ENCODE measurements at places on chromosomes 1 and 21.

DNA sequence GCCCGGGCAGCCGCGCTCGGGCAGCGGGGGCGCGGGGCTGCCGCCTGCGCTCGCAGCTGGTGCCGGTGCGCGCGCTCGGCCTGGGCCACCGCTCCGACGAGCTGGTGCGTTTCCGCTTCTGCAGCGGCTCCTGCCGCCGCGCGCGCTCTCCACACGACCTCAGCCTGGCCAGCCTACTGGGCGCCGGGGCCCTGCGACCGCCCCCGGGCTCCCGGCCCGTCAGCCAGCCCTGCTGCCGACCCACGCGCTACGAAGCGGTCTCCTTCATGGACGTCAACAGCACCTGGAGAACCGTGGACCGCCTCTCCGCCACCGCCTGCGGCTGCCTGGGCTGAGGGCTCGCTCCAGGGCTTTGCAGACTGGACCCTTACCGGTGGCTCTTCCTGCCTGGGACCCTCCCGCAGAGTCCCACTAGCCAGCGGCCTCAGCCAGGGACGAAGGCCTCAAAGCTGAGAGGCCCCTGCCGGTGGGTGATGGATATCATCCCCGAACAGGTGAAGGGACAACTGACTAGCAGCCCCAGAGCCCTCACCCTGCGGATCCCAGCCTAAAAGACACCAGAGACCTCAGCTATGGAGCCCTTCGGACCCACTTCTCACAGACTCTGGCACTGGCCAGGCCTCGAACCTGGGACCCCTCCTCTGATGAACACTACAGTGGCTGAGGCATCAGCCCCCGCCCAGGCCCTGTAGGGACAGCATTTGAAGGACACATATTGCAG, 3.0 kb downstream of the ARTN start:
- peaks cover 7% of the 10 kb centered on the region for H3K36me3 ChIP-seq
- H3K4me3 ChIP-seq = peak overlapping the region; percentile 70
- H3K27me3 ChIP-seq = no peaks in the 10 kb centered on the region
- H3K4me1 ChIP-seq = peaks cover 48% of the 10 kb centered on the region
- no peak for DNase-seq

- no peak for DNase-seq
- no peaks in the 10 kb centered on the region for H3K27me3 ChIP-seq
- no peak overlapping the region for H3K27ac ChIP-seq
- H3K4me1 ChIP-seq = peaks cover 23% of the 10 kb centered on the region
- no peak overlapping the region for H3K4me3 ChIP-seq
Observed at GRCh38 chr1:155069551-155070157, 6.1 kb downstream of the EFNA4 start.

- peaks cover 5% of the 10 kb centered on the region for H3K36me3 ChIP-seq
- H3K4me1 ChIP-seq = peaks cover 10% of the 10 kb centered on the region
- H3K27ac ChIP-seq = no peak overlapping the region
- no peaks in the 10 kb centered on the region for H3K27me3 ChIP-seq
Observed at GRCh38 chr1:211580303-211580687, 1.3 kb upstream of the SLC30A1 start.

DNA sequence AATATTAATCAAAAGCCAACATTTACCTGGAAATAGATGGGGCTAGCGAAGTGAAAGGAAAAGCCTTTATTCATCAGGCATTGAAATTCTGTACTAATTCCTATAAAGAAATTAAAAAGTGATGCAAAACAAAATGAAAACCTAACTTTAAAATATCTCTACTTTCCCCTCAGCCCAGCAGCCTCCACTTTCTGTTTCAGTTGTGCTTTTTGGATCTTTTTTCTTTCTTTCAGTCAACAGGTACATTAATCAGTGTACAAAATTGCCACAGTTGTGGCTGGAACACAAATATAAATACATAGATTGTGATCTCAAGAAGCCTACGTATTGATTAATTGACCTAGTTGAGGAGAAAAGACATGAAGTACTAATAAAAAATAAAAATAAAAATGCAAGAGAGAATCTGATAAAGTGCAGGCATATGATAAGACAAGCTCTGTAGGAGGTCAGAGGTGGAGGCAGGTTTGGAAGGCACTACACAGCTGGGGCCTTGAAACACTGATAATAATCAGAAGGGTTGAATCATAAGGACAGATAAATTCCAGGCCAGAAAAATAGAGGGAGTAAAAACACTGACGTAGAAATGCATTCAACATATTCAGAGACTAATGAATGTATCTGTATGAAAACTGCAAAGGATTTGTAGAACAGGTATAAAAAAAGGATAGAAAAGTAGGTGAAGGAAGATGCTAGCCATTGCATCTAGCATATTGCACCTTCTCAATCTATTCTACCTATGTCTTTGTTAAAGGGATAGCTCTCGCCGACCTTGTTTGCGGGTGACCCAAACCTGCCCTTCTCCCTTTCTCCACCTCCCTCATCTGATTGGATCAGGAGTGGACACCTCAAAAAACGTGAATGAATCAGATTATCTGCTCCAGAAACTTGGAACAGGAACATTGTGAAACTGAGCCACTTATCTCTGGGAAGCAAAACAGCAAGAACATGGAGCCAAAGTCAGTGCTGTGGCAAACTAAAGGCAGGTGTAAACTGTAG, 607.8 kb upstream of the ADGRL2 start:
- no peaks in the 10 kb centered on the region for H3K27me3 ChIP-seq
- DNase-seq = no peak
- H3K27ac ChIP-seq = no peak overlapping the region
- no peaks in the 10 kb centered on the region for H3K4me1 ChIP-seq
- no peaks in the 10 kb centered on the region for H3K36me3 ChIP-seq
- no peak overlapping the region for H3K4me3 ChIP-seq

DNA sequence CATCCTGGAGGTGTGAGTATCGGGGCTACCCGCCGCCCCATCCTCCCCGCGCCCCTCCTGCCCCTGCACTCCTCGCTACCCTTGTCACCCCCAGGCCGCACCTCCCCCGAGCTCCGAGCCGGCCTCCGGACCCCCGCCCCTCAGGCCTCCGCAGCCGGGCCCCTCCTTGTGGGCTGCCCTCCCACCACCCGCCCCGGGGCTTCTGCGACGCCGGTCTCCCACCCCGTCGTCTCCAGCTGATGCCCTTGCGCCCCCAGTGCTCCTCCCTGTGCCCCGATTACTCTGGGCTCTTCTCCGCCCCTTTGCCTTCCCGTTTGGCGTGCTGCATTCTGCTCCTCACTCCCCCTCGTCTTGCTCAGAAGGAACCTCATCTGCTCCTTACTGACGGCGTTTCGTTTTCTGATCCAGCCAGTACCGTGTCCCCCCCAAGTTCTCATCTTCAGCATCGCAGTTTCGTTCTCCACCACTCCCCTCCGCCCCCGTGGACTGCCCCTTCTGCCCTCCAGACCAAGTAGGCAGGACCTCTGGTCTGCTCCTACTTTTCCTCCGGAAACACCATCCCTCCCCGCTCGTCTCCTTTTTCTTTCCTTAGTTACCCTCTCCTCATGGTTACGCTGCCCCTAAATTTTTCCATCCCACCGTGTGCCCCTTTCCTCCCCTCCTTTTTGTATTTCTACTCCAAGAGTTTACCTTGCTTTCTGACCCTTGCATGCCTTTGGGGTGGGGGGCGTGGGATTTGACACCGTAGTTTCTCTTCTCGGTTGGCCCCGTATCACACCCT, 841 bp downstream of the SNX27 start:
- H3K4me3 ChIP-seq = peak overlapping the region; percentile 91
- no peaks in the 10 kb centered on the region for H3K27me3 ChIP-seq
- peak overlapping the region; percentile 4 for H3K27ac ChIP-seq

GRCh38 chr1:160807738-160808137, 11.8 kb downstream of the LY9 start:
- no peaks in the 10 kb centered on the region for H3K36me3 ChIP-seq
- DNase-seq = no peak
- H3K27ac ChIP-seq = no peak overlapping the region
- H3K4me3 ChIP-seq = no peak overlapping the region
- peaks cover 6% of the 10 kb centered on the region for H3K4me1 ChIP-seq
- H3K27me3 ChIP-seq = no peaks in the 10 kb centered on the region

DNA sequence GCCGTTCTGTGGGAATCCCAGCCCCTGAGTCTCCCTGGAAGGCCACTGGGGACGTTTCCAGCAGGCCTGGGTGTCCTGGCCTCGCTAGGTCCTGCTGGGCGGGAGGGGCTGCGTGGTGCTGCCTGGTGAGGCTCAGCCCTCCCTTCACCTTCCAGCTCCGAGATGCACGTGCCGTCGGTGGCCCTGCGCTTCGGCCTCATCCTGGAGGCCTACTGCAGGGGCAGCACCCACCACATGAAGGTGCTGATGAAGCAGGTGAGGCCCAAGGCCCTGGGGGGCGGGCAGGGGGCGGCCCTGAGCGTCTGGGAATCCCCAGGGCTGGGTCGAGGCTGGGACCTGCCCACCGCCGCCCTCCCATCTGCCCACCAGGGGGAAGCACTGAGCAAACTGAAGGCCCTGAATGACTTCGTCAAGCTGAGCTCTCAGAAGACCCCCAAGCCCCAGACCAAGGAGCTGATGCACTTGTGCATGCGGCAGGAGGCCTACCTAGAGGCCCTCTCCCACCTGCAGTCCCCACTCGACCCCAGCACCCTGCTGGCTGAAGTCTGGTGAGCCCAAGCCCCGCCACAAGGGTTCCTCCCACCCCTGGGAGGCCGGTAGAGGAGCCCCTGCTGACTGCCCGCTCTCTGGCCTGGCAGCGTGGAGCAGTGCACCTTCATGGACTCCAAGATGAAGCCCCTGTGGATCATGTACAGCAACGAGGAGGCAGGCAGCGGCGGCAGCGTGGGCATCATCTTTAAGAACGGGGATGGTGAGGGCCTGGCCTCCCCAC, 70.3 kb downstream of the PIK3CD start:
- H3K4me1 ChIP-seq = peaks cover 23% of the 10 kb centered on the region
- DNase-seq = no peak
- no peaks in the 10 kb centered on the region for H3K27me3 ChIP-seq
- H3K36me3 ChIP-seq = peaks cover 20% of the 10 kb centered on the region
- H3K27ac ChIP-seq = peak overlapping the region; percentile 26
- no peak overlapping the region for H3K4me3 ChIP-seq

DNA sequence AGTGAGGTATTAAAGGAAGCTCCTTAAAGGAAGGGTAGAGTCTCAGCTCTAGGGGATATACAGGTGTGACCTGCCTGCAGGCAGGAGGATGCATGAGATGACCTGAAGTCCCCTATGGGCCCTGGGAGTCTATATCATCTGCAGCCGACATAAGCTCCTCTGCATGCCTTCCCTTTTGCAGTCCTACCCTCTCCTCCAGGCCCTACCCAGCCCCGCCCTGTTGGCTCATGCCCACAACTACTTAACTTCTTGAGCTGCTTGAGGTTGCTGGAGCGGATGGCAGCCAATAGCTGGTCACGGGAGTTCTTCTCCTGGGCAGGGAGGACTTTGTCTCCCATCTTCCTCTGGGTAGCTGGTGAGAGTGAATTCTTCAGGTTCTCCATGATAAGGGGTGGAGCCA, 10.3 kb downstream of the SHISA4 start:
- H3K4me1 ChIP-seq = peaks cover 23% of the 10 kb centered on the region
- no peak overlapping the region for H3K4me3 ChIP-seq
- no peaks in the 10 kb centered on the region for H3K27me3 ChIP-seq
- H3K36me3 ChIP-seq = no peaks in the 10 kb centered on the region
- H3K27ac ChIP-seq = no peak overlapping the region

DNA sequence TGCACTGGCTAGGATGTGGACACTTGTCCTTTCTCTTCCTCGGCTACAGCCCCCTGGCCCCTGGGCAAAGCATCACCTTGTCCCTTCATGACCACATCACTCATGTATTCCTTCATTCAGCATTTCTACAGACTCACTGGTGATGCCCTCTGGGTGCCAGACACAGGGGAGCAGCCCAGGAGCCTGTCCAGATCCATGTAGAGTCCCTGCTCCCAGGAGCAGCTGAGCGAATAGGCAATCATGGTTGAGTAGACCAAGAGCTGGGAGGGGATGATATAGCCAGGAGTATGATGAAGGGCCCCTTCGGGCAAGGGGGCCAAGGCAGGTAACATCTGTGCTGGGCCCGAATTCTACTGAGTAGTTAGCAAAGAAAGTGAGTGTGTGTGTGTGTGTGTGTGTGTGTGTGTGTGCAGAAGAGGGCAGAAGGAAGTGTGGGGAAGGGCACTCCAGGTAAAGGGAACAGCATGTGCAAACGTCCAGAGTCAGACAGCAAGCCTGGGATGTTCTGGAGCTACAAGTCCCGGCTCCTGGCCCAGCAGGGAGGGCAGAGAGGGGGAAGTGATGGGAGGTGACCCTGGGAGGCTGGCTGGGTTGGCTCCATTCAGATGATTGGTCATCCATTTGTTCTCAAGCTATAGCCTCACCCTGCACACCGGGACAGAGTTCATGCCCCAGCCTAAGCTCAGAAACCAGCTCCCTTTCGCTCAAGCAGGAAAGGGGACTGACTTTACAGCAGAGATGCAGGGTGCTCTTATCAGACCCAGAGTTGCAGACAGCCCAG, 21.0 kb upstream of the PIK3CD start:
- no peaks in the 10 kb centered on the region for H3K36me3 ChIP-seq
- no peak for DNase-seq
- peaks cover 11% of the 10 kb centered on the region for H3K4me1 ChIP-seq
- no peak overlapping the region for H3K4me3 ChIP-seq
- H3K27me3 ChIP-seq = peaks cover 5% of the 10 kb centered on the region
- H3K27ac ChIP-seq = no peak overlapping the region

DNA sequence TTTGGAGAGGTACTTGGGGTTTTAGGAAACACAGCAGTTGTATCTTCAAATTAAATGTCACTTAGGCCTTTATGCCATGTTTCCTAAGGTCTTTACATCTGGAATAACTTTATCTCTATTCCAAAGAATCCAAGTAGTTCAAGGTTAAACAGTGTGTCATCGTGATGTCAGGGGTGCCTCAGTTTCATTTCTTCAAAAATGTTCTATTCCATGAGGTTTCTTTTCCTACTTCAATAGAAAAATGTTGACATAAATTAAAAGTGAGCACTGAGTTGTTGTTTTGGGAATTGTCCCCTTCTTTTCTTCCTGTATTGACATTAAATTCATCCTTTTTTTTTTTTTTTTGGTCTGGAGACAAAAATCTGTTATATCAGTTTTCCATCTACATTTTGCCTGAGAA, 160.6 kb upstream of the C21orf91 start:
- no peaks in the 10 kb centered on the region for H3K4me1 ChIP-seq
- H3K36me3 ChIP-seq = no peaks in the 10 kb centered on the region
- no peak for DNase-seq
- no peak overlapping the region for H3K4me3 ChIP-seq
- H3K27me3 ChIP-seq = no peaks in the 10 kb centered on the region

- H3K27me3 ChIP-seq = no peaks in the 10 kb centered on the region
- peak overlapping the region; percentile 56 for H3K27ac ChIP-seq
- H3K36me3 ChIP-seq = no peaks in the 10 kb centered on the region
- DNase-seq = peak; percentile 33
- H3K4me1 ChIP-seq = peaks cover 13% of the 10 kb centered on the region
- H3K4me3 ChIP-seq = no peak overlapping the region
Observed at GRCh38 chr1:177517546-177517945, 346.8 kb downstream of the BRINP2 start.

GRCh38 chr1:34714386-34714785, 40.5 kb upstream of the GJB5 start:
- no peak overlapping the region for H3K27ac ChIP-seq
- H3K4me3 ChIP-seq = no peak overlapping the region
- H3K4me1 ChIP-seq = no peaks in the 10 kb centered on the region
- no peaks in the 10 kb centered on the region for H3K36me3 ChIP-seq

Data from keratinocyte (primary cell).